Neural progenitor cell (in vitro differentiated cells): ENCODE measurements at places on chromosomes 13 and 19. TPM values are rescaled to one million over a fixed set of nuclear protein-coding genes. Genes with fewer than 3 reads are reported as not detected.

Gene CEACAM4
- not detected in 2 replicates for total RNA-seq

Gene C5AR1
- 0.06 TPM in 1 of 2 replicates, not detected in the other for total RNA-seq

Gene GPR12
- not detected in 2 replicates for total RNA-seq

Gene CEACAM8
- total RNA-seq, result not detected in 2 replicates

Gene SIGLEC14
- total RNA-seq, result not detected in 2 replicates

Gene CFD
- total RNA-seq, result 0.90 TPM in 1 of 2 replicates, not detected in the other

DNA sequence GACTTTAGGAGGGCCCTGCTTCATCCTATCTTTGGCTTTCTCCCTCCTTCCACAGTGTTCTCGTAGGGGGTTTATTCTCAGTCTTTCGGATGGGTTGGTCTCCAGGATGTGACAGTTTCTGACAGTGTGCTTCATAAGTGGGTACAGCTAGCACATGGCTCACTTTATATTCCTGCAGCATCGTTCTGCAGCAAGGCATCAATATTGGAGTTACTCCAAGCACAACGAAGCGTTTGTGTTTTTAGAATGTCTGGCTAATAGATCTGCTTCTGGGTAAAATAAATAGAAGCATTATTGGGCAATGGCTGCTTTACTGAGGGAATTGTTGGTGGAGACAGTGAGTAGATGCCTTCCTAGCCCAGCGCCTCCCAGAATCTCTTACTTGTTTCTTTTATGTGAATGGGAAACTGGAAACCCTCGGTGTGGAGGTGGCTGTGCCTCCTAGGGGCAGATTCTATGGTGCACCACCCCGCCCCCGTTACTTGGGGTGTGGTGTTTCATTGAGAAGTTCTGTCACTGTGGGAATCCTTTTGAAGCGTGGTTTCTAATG lies 2.0 kb downstream of the FARP1 start:
- no peaks in the 10 kb centered on the region for H3K36me3 ChIP-seq
- peak overlapping the region; percentile 98 for H3K4me3 ChIP-seq
- H3K27me3 ChIP-seq, result peaks cover 23% of the 10 kb centered on the region
- peak; percentile 81 for DNase-seq
- H3K27ac ChIP-seq, result no peak overlapping the region

- peaks cover 71% of the 10 kb centered on the region for H3K36me3 ChIP-seq
- H3K27ac ChIP-seq, result peak within 1 kb of the TSS; percentile 75
- DNase-seq, result peak; percentile 87
- H3K4me1 ChIP-seq, result peaks cover 6% of the 10 kb centered on the region
- H3K27me3 ChIP-seq, result no peaks in the 10 kb centered on the region
- peak within 1 kb of the TSS; percentile 70 for H3K4me3 ChIP-seq
These were observed at the start of gene ZNF577 for GRCh38 chr19:51887522-51888498. Gene ZNF577 (minus strand): TSS chr19:51887951. CDS start chr19:51880382, 7,569 bp downstream.

DNA sequence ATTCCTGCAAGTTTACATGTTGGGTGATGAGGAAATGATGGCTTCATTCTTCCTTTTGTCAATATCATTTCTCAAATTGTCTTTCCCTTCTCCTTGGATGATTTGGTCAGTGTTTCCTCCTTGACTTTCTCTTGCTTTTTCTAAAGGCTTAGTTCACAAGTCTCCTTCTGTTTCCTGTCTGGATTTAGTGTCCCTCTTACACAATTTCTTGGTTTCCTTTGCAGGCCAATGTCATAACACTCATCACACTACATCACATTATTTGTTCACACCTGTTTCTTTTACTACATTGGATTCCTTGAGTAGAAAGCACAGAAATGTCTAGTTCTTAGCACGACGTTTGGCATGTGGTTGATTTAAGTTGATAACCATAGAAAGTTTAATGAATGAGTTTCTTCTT lies 490.7 kb downstream of the TDRD3 start:
- H3K4me1 ChIP-seq, result peaks cover 9% of the 10 kb centered on the region
- no peak overlapping the region for H3K4me3 ChIP-seq
- H3K36me3 ChIP-seq, result no peaks in the 10 kb centered on the region
- no peak for DNase-seq

- peaks cover 13% of the 10 kb centered on the region for H3K4me1 ChIP-seq
- no peaks in the 10 kb centered on the region for H3K27me3 ChIP-seq
- no peak overlapping the region for H3K27ac ChIP-seq
- no peak for DNase-seq
These were observed 421.4 kb downstream of the COG6 start for GRCh38 chr13:40076765-40077362.

DNA sequence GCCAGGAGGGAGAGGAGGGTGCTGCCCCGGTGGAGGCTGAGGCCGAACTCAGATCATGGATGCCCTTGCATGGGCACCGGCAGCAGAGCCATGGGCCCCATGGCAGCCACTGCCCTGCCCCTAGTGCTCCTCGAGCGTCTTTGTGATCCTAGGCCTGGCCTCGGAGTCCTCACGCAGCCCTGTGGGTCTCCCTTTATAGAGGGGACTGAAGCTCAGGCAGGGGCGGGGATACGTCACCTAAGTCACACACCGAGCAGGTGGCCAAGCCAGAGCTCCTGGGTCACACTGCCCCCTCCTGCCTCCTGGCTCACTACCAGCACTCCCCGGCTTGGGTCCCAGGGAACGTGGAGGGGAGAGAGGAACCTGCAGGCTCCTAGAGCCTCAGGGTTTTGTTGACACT lies 28.7 kb downstream of the DHX34 start:
- no peaks in the 10 kb centered on the region for H3K36me3 ChIP-seq
- H3K4me1 ChIP-seq, result no peaks in the 10 kb centered on the region
- no peak overlapping the region for H3K27ac ChIP-seq
- H3K4me3 ChIP-seq, result no peak overlapping the region
- DNase-seq, result no peak

GRCh38 chr13:90068658-90069057 lies 1278.8 kb upstream of the MIR17HG start:
- no peak overlapping the region for H3K27ac ChIP-seq
- DNase-seq, result no peak
- no peaks in the 10 kb centered on the region for H3K4me1 ChIP-seq
- no peaks in the 10 kb centered on the region for H3K27me3 ChIP-seq

GRCh38 chr19:38707512-38708114 lies 36.7 kb downstream of the CAPN12 start:
- no peak overlapping the region for H3K4me3 ChIP-seq
- no peaks in the 10 kb centered on the region for H3K27me3 ChIP-seq
- H3K27ac ChIP-seq, result no peak overlapping the region
- no peaks in the 10 kb centered on the region for H3K36me3 ChIP-seq
- no peaks in the 10 kb centered on the region for H3K4me1 ChIP-seq

- H3K27me3 ChIP-seq, result no peaks in the 10 kb centered on the region
- no peaks in the 10 kb centered on the region for H3K36me3 ChIP-seq
- H3K4me3 ChIP-seq, result no peak overlapping the region
- H3K4me1 ChIP-seq, result no peaks in the 10 kb centered on the region
- DNase-seq, result no peak
These were observed 11.8 kb downstream of the HTR2A start for GRCh38 chr13:46885018-46885417.

DNA sequence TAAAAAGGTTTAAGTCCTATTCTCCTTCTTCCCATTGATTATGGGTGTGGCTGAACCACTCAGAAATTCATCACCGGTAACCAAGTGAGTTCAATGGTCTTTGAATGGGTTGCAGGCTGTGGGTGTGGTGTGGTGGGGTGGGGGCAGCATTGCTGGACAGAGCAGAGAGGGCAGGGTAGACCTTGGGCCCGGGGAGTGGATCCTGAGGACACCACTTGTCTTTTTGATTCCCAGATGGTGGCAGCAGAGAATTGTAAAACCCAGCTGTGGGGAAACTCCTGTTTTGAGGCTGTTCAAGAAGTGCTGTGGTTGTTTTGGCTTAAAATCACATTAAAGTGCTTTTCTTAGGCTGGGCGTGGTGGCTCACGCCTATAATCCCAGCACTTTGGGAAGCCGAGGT lies 45.8 kb upstream of the RGCC start:
- no peak overlapping the region for H3K27ac ChIP-seq
- no peaks in the 10 kb centered on the region for H3K27me3 ChIP-seq
- H3K4me3 ChIP-seq, result no peak overlapping the region
- no peaks in the 10 kb centered on the region for H3K4me1 ChIP-seq

- DNase-seq, result no peak
- H3K27me3 ChIP-seq, result no peaks in the 10 kb centered on the region
- no peaks in the 10 kb centered on the region for H3K4me1 ChIP-seq
- H3K36me3 ChIP-seq, result no peaks in the 10 kb centered on the region
These were observed 22.7 kb upstream of the LRCH1 start for GRCh38 chr13:46530084-46530935.

GRCh38 chr19:10209315-10209714 lies 14.6 kb upstream of the DNMT1 start:
- no peak for DNase-seq
- H3K4me3 ChIP-seq, result no peak overlapping the region
- no peaks in the 10 kb centered on the region for H3K27me3 ChIP-seq
- H3K36me3 ChIP-seq, result no peaks in the 10 kb centered on the region
- H3K27ac ChIP-seq, result no peak overlapping the region
